Colonic mucosa (tissue), 4 donors: ENCODE measurements at places on chromosomes 12 and 14.

DNA sequence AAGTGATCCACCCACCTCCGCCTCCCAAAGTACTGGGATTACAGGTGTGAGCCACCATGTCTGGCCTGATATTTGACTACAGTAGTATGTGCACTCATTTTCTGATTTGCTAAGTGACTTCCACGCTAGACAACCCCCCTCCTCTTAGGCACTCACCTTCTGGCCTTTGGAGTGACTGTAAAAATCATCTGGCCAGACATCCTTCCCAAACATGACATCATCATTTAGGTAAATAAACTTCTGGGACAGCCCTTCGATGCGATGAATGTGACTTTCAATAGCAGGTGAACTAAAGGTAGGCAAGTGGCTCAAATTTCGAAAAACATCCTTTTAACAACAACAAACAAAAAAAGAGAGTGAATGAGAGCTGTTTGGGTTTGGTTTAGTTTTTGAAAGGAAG is 30.6 kb upstream of the SYCP3 start:
- no peak for DNase-seq

DNA sequence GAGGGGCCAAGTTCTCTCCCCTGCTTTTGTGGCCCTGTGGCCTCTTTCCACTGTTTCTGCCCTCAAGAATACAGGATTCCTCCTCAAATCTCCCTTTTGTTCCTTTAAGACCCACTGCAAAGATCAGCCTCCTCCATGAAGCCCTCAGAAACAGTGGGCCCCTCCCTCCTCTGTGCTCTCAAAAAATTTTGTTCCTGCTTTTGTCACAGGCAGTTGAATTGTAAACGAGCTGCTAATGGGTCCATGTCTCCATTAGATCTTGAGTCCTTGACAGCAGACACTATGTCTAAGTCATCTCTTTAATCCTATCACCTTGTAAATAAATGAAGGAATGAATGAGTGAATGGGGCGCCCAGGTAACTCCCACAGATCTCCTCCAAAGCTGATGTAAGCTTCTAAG is 175.2 kb downstream of the ESRRB start:
- DNase-seq = no peak

DNA sequence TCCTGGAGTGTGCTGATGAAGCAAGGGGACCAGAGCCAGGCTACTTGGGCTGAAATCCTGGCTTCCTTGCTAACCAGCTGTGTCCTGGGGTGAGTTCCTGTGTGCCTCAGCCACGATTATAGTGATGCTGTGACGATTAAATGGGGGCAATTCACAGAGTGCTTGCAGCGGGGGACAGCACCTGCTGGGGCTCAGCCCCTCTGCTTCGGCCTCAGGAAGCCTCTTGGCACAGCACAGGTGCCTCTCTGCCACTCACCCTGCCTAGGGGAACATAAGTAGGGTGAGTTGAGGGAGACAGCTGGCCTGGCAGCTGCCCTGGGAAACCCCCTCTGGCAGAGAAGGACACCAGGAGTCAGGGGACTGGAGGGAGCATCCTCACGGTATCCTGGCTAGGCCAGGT is 9.4 kb downstream of the KRT80 start:
- DNase-seq = no peak

GRCh38 chr14:95380350-95381042 is 60.8 kb upstream of the CLMN start:
- no peak for DNase-seq

GRCh38 chr14:59032826-59033225 is 155.6 kb upstream of the DAAM1 start:
- DNase-seq = no peak

DNA sequence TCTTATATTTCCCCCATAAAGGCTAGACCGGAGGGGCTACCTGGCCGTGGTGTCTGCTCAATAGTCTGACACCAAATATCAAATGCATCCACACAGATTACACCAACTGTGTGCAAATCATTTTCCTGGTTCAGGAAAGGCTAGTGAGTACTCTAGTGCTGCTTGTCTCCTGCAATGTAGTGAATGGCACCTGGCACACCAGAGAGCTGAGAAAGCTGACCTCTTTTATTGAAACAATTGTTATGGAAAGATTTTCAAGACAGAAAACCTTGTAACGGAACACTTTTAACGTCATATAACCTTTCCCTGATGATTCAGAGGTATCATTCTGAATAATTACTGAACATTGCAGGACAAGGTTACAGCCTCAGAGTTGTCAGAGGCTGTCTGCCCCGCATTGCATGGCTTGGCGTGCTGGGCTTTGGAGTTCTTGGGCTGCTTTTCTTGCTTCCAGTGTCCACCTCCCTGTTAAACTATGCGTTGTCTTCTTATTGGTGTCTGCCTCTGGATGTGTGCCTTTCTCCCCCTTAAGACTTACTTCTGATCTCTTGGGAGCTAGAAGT is 40.7 kb upstream of the HDAC7 start:
- no peak for DNase-seq

DNA sequence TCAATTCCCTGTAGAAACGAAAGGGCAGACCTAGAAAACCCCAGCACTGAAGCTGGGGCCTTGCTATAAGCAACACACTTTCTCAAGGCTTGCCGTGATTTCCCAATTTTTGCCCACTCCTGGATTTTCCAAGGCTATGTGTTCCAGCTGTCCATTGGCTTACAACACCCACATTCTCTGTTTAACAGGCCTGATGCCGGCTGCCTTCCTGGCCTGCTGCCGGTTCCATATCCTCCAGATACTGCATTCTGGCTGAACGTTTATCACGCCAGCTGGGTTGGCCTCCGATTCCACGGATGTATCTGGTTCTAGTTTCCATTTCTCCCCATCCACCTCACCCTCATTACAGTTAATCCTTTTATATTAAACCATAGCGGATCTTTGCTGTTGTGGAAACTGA is 2.0 kb upstream of the PCNX1 start:
- DNase-seq = peak; percentile 24

DNA sequence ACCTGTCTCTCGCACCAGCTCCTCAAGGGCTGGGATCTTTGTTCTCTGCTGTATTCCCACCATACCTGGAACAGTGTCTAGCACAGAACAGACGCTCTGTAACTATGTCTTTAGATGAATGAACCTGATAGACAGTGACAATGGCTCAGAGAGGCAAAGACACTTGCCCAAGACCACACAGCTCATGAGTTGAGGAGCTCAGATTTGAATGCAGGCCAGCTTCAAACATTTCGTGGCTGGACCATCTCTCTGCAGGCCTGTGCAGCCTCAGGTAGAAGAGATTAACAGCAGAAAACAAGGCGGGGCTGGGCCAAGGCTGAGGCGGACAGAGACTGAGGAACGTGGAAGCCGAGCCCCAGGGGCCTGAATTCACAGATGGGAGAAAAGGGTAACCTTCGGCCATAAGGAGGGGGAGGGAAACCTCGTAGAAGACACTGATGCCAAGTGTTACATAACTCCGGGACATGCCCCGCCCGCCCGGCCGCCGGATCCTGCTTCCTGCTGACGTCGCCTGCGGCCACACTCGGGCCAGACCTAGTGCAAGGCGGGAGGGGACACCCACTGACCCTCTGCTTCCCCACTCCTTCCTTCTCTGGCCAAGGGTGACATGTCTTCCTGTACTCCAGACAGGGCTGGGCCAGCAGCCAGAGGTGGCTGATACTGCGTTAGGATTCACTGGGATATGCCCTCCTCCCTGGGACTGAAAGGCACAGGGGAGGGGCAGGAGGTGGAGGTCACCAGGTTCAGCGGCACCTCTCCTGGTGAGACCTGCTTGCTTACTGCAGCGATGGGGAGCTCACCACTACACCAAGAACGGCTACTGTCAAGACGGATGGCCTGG is 86.8 kb downstream of the RFLNA start:
- peak; percentile 90 for DNase-seq

DNA sequence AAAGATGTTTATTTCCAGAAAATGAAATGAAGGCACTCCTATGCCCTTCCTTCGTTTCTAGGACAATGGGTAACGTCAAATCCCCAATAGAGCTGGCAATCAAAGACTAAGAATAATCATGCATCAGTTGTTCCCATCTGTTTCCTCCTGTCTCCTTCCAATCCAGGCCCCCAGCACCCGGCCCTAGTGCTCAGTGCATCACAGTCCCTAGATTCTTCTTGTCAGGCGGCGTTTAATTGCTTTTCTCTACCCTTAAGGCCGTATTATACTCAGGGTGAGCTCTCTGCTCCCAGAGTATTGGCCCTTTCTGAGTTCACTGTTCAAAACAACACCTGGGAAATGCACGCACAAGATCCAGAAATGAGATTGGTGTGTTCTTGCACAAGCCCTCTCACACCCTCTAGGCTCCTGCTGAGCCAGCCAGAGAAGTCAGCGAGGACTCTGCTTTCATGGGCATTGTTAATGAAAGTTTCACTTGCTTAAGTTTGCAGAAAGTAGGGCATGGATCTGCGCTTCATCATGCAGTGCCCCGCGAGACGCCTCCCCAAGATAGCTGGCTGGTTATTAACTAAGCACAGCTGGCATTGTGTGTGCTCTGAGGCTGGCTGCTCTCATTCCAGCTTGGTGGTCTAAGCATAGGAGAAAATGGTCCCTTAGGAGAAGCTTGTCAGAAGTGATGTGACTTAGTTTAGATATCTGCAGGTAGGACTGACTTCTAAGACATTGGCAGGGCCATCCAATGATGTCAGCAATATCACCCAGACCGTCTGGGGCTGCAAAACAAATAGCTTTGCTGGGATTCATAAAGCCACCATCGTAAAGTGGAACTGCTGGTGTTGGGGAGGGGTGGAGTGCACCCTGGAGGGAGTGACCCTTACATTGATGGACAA is 28.7 kb downstream of the CRACR2A start:
- no peak for DNase-seq

DNA sequence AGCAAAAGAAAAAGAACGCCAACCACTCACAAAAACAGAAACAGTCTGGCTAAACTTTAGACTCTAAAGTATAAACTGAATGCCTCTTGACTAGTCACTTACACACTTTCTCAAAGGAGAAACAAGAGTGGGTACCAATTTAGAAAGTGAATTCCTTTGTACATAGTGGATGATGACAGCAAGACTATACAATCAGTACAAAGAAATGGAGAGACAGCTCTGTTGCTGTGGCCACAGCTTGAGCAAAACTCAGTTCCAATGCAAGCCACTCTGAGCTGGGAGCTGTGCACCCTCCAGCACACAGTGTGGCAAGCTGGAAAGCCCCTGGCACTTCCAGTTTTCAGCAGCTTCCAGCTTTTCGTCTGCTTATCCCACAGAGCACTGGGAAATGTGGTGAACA is 21.7 kb downstream of the NT5DC3 start:
- peak; percentile 5 for DNase-seq

GRCh38 chr12:5200278-5201087 is 156.8 kb downstream of the KCNA5 start:
- DNase-seq = peak; percentile 39

DNA sequence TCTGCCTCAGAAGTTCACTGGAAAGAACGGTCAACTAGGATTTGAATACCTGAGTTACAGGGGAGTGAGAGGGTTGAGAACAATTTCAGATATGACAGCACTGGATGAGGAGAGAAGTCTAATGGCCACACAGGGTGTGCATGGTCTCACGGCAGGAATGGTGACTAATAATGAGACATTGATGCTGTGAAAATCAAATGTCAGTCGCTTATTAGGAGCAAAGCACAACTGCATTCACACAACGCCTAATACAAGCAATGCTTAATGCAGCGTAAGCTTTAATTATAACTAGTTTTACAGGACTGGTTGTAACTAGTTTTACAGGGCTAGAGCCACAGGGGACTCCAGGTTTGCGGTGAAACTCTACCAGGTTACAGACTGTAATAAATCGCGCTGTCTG is 23.4 kb upstream of the PRIMA1 start:
- no peak for DNase-seq

- DNase-seq = no peak
These were observed at the start of gene HRK for GRCh38 chr12:116881325-116881876. Gene HRK, minus strand, starts transcription at chr12:116881441. Its CDS starts 134 bp downstream, at chr12:116881307.

DNA sequence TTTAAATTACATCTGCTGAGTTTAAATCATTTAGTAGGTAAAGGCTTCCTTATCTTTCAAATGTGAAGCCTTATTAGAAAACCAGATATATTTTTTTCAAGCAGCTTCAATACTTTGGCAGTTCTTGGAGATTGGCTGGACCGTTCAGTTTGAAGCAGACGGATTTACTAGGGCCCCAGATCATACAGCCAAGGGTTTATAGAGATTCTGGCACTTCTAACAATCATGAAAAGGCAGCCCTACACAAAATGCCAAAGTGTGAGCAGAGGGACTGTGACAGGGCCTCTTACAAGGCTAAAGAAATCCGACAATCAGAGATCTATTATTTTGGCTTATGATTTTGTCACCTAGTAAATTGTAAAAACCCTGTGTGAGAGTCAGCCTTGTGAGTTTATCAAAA is 162.8 kb upstream of the SLC38A2 start:
- DNase-seq = no peak

DNA sequence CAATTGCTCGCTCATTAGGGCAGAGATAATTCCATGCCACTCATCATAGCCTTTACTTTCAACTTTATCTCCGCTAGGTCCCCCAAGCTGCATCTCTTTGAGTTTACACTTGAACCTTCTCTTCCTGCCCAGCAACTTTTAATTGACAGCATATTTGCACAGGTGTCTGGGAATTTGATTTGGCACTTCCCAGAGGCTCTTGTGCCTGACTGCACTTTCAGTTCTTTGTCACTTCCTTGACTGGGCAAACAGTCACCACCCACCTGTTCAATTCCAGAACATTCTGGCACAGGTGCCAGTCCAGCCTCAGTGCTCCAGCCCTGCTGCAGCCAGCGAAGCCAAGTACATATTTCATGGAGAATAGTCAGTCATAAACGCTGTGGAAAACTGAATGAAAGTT is 110.1 kb upstream of the LRIG3 start:
- peak; percentile 89 for DNase-seq

DNA sequence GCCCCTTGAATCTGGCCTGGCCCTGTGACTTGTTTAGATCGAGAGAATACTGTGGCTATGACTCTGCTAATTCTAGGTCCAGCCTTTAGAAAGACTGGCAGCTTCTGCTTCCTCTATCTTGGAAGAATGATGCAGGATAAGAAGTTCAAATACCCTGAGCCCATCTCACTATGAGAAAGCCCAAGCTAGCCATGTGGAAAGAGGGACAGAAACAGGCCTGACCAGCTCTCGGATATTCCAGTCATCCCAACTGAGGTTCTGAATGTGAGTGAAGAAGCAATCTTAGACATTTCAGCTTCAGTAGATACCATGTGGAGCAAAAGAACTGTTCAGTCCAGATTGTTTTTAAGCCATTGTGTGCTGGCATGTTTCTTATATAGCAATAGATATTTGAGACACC is 17.3 kb upstream of the KRR1 start:
- DNase-seq = no peak

GRCh38 chr12:67804168-67804567 is 155.6 kb downstream of the DYRK2 start:
- DNase-seq = no peak

GRCh38 chr12:118377884-118378470 is 1.6 kb downstream of the SUDS3 start:
- peak; percentile 76 for DNase-seq

DNA sequence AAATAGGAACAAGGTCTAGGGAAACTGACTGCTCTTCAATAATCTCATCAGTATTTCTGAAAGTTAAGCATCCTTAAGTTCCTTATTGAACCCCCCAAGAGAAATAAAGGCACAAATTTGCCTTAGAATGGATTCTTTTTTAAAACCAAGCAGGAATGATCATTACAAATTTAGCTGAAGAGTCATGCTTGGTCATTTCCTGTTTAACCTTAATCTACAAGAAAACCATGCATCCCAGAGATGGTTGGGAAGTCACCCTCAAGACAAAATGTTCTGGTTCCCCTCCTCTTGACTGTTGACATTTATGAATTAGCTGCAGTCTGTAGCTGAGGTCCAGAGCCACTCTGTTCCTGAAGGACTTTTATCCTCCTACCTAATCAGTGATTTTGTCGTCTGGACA is 291.8 kb upstream of the G2E3 start:
- DNase-seq = no peak
